Activated naive CD4-positive, alpha-beta T cell treated with anti-CD3 and anti-CD28 coated beads, Interleukin-2, amount 50 U/mL, for 16 hours (primary cell): ENCODE measurements at places on chromosomes 1 and 21.

GRCh38 chr1:17591814-17592430 lies 52.4 kb downstream of the ARHGEF10L start:
- no peak for DNase-seq

- DNase-seq: peak; percentile 25
These were observed 7.9 kb upstream of the TNNT2 start for GRCh38 chr1:201385299-201385891.

DNA sequence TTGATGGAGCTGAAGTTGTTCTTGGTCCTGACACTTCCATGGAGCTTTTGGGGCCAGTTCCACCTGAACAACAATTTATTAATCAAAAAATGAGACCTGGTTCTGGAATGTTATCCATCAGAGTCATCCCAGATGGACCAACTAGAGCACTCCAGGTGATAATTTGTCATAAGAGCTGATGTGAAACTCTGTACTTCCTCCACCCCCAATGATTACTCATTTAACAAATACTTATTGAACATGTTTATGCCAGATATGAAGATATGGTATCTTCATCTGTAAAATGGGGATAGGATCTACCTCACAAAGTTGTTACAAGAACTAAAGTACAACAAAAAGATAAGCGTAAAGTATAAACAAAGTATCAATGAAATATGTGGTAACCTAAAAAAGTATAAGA lies 153.2 kb downstream of the VPS13D start:
- no peak for DNase-seq

DNA sequence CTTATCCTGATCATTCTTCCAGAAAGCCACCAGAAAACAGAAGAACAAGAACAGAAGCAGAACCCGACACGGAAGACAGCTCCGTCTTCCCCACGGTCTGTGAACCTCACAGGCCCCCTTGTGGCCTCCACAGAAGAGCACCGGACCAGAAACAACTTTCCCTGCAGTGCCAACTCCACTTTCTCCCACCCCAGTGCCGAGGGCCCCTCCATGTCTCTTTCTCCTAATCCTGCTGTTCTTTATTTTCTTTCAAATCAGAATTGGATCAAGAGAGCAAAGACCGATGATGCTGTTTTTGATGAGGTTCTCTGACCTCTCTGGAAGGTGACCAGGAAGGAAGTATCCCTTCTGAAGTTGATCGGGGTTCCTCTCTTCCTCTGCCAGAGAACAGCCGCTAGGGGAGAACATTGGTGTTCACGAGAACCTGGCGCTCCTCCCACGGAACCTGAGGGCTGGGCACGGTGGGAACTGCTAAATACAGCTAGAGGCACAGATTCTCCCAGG lies 58.9 kb upstream of the CTTNBP2NL start:
- DNase-seq: no peak

DNA sequence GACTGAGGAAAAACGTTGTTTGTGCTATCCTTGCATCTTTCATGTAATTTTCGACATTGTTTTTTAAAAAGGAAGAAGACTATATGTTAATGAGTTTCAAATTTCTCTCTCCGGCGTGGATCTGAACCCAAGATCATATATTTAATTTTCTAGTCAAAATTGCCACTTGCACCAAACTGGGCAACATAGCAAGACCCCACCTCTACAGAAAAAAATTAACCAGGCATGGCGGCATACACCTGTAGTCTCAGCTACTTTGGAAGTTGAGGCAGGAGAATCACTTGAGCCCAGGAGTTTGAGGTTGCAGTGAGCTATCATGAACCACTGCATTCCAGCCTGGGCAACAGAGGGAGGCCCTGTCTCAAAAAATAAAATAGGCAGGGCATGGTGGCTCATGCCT lies 16.5 kb upstream of the RABGAP1L start:
- no peak for DNase-seq

- DNase-seq: no peak
These were observed 569 bp downstream of the FALEC start for GRCh38 chr1:150516050-150516591.

GRCh38 chr1:33057095-33057494 lies 20.4 kb upstream of the AK2 start:
- DNase-seq: no peak

DNA sequence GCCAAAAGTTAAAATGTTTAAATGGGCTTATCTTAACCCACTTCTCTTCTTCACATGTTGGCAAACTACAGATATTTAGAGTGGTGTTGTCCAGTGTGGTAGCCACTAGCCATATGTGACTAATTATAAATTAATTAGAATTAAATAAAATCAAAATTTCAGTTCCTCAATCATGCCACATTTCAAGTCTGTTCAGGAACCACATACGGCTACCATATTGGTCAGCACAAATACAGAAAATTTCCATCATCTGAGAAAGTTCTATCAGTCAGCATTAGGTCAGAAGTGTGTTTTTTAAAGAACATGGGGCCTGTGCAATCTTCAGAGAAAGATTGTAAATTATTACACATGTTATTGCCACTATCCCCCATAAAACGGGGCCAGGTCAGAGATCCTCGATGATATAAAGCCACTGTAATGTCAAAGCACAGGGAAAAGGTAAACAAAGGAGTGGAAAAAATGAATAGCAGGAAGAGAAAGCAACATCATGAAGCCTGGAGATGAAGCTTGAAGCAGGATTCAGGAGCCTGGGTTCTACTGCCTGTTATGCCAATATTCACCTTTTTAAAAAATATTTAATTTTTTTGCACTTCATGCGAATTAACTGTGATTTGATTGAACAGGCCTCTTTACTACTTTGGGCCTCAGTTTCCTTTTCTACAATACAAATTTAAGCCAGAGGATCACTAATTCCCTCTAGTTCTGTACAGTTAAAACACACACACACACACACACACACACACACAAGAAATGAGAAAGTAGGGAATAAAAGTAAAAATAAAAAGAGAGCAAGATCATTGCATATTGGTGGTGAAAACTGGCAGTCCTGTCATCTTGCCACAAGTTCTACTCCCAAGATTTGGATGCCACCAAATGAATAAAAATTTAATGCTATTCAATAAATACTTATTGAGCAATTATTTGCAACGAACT lies 2.3 kb downstream of the RSBN1 start:
- DNase-seq: no peak

- DNase-seq: no peak
These were observed 117.5 kb downstream of the PRDM16 start for GRCh38 chr1:3186526-3186921.

GRCh38 chr1:33348194-33348593 lies 27.3 kb upstream of the A3GALT2 start:
- no peak for DNase-seq

- DNase-seq: no peak
These were observed 265.2 kb upstream of the VAMP3 start for GRCh38 chr1:7505771-7506453.

DNA sequence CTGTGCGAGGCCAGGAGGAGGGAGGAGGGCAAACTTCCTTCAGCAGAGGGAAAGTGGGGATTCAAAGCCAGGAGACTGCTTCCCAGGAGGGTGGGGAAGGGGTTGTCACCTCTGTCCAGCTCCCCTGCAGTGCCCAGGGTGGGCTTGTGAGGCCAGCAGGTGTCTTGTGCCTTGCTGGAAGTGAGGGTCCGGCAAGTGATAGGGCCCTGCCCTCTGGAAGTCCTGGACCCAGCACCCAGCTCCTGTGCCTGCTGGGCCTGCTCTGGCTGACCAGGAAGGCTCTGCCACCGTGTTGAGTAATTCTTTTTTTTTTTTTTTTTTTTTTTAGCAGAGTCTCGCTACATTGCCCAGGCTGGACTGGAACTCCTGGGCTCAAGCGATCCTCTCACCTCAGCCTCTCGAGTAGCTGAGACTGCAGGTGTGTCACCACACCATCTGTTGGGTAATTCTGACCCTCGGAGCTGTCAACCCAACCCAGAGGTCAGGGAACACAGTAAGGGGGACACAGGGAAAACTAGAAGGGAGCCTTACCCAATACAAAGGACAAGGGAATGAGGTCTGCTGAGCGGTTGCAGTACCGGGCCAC lies 1.0 kb downstream of the BEST4 start:
- no peak for DNase-seq

DNA sequence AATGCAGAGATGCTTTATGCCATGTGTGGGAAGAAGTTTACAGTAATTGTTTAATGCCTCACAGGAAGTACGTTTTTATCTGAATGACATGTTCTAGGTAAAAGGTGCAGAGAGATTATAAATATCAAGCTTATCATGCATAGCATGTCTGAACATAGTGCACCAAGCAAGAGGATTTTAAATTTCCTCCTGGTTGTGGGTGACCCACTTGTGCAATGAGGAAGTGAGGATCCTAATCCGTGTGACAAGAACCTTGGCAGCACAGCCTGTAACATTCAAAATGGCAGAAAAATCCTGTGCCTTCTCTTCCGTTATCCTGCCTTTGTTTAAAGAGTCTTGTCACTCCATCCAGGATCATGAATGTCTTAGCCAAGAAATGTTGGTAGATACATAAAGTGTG lies 75.6 kb downstream of the PLA2G4A start:
- no peak for DNase-seq

- no peak for DNase-seq
These were observed 2.4 kb upstream of the IER5 start for GRCh38 chr1:181086091-181086490.

DNA sequence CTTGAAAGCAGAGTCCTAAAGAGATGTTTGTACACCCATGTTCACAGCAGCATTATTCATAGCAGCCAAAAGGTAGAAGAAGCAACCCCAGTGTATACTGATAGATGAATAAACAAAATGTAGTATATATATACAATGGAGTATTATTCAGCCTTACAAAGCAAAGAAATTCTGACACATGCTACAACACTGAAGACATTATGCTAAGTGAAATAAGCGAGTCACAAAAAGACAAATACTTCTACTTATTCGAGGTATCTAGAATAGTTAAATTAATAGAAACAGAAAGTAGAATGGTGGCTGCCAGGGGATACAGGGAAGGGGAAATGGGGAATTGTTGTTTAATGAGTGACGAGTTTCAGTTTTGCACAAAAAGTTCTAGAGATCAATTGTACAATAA lies 23.5 kb downstream of the COP1 start:
- no peak for DNase-seq

DNA sequence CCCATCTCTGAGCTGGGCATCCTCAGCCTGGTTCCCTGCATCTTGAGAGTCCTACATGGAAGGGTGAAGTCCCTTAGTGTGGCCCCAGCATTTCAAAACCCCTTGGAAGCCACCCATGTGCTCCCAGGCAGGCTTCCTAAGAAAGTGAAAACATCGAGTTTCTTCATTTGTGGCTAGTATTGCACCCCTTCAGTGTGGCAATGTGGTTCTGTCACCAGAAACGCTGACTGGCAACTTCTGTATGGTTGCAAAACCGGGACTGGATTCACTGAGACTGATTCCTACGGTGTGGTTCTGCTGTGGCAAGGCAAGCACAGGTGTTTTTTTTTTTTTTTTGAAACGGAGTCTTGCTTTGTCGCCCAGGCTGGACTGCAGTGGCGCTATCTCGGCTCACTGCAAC lies 9.0 kb upstream of the IFNGR2 start:
- no peak for DNase-seq

- DNase-seq: no peak
These were observed 83.5 kb downstream of the UCK2 start for GRCh38 chr1:165910764-165911421.

- DNase-seq: no peak
These were observed 3.7 kb downstream of the HES3 start for GRCh38 chr1:6247651-6248050.

- no peak for DNase-seq
These were observed 166.6 kb downstream of the DYRK1A start for GRCh38 chr21:37532868-37533780.

GRCh38 chr1:47468709-47469389 lies 31.0 kb downstream of the FOXD2 start:
- no peak for DNase-seq

DNA sequence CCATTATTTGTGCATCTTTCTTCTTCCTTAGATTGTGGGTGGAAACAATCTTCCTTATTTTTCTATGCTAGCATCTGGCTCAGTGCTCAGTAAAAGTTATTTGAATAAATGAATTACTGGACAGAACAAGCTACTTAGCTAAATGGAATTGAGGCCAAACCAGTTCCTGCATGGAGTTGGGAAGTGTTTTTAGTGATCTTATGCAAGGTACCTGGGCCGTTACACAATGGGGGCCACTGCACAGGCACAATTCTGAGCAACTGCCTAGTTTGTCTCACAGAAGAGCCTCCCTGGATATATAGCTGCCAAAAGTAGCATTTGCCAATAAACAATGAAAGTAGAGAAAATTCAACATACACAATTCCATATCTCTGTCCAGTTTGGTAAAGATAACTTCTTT lies 27.0 kb upstream of the SERBP1 start:
- no peak for DNase-seq

DNA sequence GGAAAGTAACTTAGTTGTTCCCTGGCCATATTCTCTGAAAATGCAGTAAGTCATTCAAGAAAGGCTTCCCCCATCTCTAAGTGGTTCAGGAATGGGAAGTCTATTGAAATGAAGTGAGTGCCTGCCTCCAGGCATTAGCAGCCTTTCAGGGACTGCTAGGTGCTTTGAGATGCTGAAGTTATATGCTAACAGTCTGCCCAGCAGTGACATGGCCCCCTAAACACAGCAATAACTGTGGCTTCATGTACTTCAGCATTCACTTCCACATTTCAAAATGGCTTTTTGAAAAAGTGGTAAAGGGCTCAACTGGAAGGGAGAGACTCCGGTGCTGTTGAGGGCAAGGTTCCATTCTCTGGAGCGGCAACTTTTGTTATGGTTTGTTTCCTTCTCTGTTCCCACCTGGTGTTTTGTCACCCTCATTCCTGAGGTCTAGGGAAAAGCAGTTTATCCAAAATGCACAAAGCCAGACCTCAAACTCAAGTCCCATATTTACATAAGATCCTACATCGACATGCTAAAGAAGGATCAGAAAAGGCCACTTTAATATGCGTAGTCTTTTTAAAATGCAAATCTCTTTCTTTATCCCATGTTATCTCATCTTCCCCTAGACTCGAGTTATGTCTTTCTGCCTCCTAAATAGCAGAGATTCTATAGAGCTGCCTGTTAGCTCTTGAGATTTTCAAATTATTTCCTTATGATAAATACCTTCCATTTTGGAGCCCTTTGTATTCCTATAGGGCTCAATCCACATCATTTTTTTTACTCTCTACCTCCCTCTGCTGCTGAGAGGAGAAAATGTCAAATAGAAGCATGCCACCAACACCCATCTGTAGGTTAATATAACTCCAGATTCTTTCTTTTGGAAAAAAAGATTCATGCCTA lies 34.2 kb upstream of the LRRC8C start:
- no peak for DNase-seq

- no peak for DNase-seq
These were observed 201.7 kb downstream of the ROR1 start for GRCh38 chr1:63975481-63975880.

DNA sequence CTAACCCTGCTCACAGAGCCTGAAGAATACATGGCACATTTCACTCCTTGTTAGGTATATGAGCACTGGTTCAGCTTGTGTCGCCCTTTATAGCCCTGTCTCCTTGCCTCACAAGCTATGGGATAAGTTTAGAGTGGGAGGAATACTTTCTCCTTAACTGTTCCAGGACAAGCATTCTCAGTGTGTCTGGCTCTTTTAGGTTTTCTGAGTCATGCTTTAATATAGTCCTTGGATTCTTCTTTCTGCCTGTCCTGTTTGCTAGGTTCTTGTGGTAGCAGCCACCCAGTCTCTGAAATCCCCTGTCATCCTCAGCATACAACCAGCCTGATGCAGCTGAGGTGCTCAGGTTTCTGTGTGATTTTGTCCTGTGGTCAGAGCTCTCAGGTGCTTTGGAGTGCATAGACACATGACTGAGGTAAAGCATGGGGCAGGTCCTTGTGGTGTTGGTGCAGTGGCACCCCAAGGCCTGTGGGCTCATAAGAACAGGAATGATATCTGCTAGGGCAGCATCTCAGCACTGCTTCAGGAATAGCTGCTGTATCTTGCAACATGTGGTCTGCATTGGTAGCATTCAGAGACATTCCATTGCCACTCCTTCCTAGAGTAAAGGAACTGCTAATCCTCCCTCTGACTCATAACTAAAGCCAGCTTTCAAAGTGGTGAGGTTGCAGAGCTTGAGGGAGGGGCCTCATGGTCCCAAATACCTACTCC lies 14.2 kb upstream of the CASQ2 start:
- no peak for DNase-seq
